ENCODE measurements at places on chromosomes 3 and 15.

GRCh38 chr15:25691544-25692430 lies 171.3 kb downstream of the ATP10A start:
- DNase-seq, result no peak

DNA sequence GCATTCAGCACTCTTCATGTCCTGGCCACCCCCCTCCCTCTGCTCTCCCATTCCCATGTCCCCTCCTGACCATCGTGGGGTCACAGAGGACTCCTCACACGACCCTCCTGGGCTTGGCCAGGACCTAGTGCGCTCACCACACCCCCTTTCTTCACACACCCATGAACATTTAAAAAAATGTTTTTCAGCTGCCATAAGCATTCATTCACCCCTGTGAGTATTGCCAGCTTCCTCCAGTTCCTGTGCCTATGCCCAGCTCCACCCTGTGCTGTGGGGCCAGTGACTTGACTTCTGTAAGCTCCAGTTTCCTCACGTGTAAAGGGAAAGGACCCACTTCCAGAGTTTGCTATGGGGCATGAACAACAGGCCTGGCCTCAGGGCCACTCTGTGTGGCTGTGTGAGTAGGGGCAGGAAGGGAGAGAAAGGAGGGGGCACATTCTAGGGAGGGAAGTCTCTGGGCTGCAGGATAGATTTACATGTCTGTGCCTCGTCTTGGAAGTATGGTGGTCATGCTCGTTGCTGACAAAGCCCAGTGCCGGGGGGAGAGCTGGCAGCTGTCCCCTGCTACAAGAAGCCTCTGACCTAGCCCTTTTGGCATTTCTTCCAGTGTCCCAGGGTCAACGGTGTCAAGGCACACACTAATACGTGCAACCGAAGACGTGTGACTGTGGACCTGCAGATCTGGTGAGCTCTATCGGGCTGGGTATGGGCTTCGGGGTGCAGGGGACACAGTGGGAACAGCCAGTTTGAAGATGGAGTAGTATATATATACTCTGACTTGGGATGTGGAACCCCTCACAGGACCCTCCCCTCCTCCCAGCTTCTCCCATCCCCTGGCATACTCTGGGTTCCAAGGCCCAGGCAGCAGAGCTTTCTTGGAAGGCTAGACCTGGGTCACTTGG lies 22.8 kb downstream of the ESYT3 start:
- DNase-seq, result no peak

DNA sequence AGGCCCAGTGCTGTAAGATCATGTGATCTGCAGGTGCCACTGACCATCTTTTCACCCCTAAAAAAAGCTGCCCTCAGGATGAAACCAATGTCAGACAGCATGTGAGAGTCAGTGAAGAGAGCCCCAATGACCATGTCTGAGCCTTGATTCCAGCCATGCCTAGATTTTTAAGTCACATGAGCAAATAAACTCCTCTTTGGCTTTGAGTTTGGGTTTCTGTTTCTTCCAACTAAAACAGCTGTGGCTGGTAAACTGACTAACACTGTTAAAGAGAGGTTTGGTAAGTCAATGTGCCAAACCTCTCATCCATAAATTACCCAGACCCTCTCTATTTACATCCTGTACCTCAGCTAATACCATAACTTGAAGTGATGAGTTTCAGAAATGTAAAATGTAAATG lies 8.3 kb downstream of the MYO5A start:
- no peak for DNase-seq

GRCh38 chr3:53523346-53523745 lies 28.9 kb downstream of the CACNA1D start:
- DNase-seq, result no peak

DNA sequence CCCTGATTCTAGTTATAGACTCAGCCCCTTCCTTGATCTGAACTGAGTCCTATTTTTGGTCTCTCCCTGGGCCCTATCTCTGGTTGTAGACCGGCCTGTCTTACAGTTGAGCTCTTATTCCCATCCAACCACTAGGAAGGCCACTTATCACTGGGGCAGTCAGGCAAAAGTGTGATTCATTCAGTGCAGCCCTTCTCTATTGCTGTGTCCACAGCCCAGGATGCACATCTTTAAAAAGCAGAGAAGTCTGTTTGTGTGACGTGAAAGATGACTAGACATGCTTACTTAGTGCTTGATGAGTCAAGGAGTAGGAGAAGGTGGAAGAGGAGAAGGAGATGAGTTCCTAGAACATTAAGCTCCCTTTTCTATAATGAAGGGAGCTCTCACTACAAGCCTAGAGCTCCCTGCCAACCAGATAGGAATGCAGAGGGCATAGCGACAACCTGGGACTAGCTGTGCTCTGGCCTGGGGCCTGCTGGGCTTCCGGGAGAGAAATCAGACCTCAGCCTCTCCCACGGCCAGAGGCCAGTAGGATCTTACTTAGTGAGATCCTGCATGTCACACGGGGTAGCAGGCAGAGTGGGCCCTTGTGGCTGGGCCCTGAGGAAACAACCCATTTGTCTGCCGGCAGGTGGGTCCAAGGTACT lies 25.7 kb downstream of the INSYN1 start:
- DNase-seq, result no peak

DNA sequence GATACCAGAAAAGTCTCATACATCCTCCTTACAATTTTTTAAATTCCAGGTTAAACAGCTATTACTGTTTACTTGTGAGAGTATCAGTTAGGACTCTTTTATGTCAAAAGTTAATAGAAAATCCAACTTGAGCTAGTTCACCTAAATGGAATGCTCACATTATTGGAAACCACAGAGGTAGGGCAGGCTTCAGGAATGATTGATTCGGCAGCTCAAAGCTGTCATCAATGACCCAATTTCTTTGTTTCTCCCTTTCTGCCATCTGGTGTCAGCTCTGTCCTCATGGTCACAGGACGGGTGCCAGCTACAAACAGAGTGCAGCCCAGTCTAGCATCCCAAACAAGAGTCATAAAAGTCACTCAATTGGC lies 32.2 kb downstream of the CFAP20DC start:
- DNase-seq, result no peak

DNA sequence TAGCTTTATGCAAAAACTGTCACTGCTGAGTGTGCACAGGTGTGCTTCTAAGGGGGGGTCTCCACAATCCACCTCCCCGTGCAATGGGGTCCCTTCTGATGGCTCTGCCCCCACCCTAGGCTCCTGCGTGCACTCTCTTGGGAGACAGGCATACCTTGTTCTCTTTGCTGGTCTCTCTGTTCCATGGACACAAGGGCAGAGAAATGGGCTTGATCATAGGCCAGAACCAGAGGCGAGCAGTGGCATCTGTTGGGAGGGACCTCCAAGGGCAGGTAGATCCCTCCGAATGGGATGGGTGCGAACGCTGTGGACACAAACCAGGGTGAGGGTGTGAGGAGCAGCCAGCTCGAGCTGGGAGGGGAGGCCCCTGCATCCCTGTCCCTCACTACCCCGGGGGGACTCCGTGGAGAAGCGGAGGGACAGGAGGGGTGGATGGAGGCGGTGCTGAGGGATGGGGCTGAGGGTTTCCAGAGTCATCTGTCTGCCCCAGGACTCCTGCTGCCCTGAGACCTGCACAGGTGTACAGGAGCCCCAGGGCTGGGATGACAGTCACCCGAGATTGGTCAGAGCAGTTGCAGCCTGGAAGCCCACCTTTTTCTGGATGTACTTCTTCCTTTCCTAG lies 175.0 kb downstream of the KLF13 start:
- DNase-seq, result no peak

GRCh38 chr3:128367221-128367620 lies 99.5 kb downstream of the DNAJB8 start:
- DNase-seq, result no peak

DNA sequence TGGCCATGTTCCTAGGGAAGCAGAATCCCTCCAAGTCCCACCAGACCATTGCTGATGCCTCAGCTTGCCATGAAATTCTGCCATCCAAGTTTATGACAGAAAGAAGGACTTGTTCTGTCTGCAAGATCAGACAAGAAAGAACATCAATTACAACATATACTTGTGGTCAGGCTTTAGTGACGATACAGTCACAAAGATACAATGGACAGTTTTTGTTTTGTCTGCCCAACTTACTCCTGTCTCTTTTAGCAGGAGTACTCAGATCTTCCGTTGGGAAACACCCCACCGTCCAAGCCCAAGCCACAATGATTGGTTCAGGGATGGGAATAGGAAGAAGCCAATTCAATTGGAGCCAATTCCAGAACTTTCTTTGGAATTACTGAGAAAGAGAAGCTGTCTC lies 15.7 kb downstream of the KLHL6 start:
- no peak for DNase-seq

GRCh38 chr3:9861201-9861600 lies 17.4 kb upstream of the RPUSD3 start:
- no peak for DNase-seq

DNA sequence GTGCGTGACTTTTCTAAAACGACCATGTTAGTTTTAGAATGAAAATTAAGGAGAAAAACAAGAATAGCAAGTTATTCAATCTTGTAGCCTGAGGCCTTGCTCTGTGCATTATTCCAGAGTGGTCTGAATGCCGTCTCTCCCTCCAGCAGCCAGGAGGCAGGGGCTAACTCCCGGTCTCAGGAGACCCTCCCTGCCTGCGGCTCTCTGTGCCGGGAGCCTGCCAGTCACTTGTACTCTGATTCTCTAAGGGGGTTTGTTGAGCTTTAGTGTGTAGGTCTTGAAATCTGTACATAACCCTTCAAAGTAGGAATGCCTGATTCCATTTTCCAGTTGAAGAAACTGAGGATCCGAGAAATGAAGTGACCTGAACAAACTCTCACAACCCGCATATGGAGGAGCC lies 97.3 kb downstream of the ARNT2 start:
- DNase-seq, result no peak

- no peak for DNase-seq
Measured at GRCh38 chr15:91649831-91650321, 203.6 kb upstream of the SLCO3A1 start.

GRCh38 chr15:29611057-29611456 lies 211.2 kb downstream of the TJP1 start:
- no peak for DNase-seq

GRCh38 chr3:67109651-67110204 lies 111.6 kb downstream of the KBTBD8 start:
- DNase-seq, result no peak

GRCh38 chr15:60580650-60581376 lies 101.9 kb upstream of the ICE2 start:
- no peak for DNase-seq

DNA sequence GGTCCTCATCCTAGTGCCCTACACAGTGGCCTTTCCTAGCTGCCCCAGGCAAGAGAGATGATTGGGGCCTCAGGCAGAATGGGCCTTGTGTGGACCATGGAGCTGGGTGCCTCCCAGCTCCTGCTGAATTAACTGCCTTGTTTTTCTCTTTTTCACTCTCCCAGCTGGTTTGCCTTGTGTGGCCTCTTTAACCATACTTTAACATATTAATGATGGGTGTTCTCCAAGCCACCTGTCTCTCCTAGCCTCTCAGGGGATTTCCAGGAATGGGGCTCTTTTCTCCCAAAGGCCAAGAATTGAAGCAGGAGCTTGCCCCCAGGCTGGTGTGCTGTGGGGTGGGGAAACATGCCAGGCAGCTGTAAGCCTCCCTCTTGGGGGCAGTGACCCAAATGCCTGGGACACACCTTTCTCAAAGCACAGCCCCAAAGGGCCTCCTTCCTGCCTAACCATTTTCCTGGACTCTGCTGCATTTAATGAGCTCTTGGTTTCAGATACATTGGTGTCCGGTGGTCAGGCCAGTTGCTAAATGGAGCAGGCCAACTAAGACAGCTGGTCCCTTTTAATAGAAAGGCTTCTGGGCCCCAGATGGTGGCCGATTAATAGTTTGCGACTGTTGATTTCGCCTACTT lies 5.6 kb downstream of the ALPK3 start:
- DNase-seq, result no peak

DNA sequence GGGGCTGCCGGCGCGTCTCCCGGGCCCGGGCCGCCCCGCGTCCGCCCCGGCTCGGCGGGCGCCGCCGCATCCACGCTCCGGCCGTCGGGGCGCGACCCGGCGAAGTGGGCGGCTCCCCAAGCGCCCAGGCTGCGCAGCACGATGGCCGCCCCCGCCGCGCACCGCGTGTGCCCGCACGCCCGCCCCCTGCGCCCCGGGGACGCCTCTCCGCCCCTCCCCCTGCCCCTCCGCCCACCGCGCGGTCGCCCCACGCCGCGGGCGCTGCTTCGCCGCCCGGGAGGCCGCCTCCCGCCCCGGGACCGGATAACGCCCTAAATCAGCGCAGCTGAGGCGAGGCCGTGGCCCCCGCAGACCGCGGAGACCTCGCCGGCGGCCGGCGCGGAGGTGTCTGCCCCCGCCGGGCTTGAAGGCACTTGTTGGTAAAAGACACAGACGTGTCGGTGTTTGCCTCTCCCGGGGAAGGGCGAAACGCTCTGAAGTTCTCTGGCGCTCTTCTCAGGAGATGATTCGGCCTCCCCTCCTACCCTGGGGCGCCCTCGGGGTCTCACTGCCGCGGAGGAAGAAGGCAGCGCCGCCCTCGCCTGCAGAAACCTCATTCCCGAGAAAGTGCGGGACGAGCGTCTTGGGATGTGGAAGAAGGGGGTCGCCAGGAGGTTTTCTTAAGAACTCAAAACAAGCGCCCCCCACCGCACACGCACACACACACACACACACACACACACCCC lies at the start of gene BNC1:
BNC1 (minus strand) TSS at position 106 of the 725 bp plus-strand sequence; CDS start at position 70, 36 bp downstream.
- DNase-seq, result no peak
